Hepatocyte (in vitro differentiated cells): ENCODE measurements at places on chromosomes 3 and 15.

DNA sequence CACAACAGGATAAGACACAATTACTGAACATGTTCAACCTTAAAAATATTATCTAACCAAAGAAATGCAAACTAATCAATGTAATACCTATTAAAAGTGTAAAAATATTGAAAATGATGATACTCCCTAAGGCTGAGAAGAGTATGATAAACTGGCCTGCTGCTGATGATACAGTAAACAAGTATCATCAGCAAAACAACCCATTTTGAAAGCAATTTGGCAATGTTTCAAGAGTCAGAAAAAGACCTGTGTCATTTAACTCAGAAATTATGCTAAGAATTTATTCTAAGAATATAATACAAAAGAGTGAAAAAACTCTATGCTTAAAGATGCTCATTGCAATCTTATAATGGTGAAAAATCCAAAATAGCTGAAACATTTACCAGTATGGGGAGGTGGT is 22.1 kb downstream of the CCDC191 start:
- no peak for DNase-seq

DNA sequence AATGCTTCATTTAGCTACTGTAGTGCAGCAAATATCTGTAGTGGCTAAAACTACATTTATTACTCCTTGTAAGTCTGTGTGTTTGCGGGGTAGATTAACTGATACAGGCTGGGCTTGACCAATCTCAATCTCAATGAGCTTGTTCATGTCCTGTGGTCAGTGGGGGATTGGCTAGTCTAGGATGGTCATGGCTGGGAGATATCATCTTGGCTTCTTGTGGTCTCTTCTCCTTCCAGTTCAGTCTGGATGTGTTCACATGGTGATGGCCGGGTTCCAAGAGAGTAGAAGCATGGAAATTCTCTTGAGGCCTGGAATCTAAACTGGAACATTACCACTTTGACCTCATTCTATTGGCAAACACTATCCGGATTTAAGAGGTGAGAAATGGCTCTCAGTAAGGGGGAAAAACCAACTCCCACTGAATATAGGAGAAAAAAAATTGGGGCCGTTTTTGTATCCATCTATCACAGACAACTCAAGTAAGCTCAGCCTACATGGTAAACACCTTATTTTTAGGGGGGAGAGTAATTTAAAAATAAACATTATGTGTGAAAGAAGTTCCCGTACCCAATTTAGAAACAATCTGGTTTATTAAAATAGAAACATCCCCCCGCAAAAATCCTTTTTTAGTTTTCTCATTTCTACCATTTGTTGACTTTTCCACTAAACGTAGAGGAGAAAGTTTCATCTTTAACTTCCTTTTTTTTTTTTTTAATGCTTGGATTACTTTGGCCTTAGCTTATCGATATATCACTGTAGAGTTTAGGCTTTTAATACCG is 284.9 kb upstream of the TBC1D5 start:
- no peak for DNase-seq

DNA sequence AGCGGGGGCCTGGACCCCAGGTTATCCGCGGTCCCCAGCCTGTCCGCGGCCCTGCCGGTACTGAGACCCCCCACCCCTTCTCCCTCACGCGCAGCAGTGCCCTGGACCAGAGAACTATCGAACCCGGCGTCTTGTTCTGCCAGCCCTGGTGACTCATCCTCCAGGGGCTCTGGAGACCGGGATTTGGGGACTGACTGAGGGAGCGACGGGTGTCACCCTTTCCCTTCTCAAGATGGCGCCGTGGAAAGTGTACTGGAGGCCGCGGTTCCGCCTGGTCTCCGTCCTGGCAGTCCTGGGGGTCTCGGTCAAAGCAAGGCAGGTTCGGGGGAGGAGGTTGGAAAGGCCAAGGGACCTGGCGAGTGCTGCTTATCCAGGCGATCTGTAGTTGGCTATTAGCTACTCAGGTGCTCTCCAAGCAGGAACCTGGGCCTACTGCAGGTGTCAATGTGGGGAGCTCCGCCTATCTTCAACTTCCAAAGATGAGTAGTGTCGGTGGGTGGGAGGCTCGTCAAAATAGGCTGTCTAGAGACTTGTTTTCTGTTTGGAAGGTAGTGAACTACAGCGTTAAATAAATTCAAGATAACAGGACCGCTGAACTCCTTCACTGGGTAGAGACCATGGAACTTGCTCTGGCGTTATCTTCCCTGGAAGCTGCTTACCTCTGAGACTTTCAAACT is 790 bp downstream of the RAB5A start:
- DNase-seq: peak; percentile 69

- DNase-seq: no peak
These were observed 103.8 kb downstream of the THSD4 start for GRCh38 chr15:71219101-71219500.

DNA sequence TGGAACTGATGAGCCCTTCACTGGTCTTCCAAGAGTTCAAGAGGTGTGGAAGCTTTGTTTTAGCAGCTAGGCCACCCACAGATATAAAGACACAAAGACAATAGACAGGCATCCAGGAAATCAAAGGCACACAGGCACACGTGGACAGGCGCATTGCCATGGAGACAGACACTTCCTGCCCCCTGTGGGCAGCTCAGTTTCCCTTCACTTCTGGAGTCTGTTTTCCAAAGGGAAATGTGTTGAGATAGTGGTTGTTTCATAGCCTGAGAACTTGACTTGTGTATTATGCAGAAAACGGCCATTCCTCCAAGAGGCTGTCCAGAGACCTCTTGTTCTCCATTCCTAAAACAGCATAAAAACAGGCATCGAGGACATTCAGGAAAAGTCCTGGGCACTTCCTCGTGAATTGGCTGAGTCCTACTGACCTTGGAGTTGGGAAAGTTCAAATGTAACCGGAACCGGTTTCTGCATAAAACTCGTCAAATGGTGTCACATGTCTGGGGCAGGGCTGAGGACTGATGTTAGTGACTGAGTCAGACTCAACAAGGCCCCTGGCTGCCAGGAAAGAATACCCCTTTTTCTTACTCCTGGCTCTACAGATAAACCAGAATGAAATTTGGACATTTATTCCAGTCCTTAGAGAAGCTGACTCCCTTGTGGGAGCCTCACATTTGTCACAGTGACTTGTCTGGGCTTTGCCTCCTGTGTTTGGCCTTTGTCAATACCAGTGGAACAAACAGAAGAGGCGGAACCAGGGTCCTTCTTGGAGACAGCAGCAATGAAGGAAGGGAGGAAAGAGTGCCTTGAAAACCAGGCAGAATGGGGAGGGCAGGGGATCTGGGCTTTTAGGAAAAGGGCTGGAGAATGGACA is 1.3 kb downstream of the ALPK3 start:
- DNase-seq: peak; percentile 80

DNA sequence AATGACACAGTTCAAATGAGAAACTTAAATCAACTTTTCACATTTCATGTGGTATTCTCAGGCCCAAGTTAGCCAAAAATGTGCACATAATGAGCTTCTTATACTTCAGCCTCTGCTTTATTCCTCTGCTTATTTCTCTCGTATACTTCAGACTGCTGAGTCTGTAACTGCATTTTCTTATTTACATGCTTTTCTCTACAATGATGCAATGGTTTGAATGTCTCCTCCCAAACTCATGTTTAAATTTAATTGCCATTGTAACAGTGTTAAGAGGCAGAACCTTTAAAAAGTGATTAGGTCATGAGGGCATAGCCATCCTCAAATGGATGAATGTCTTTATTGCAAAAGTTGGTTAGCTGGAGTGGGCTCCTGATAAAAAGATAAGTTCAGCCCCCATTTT is 184.2 kb downstream of the SUCLG2 start:
- no peak for DNase-seq

DNA sequence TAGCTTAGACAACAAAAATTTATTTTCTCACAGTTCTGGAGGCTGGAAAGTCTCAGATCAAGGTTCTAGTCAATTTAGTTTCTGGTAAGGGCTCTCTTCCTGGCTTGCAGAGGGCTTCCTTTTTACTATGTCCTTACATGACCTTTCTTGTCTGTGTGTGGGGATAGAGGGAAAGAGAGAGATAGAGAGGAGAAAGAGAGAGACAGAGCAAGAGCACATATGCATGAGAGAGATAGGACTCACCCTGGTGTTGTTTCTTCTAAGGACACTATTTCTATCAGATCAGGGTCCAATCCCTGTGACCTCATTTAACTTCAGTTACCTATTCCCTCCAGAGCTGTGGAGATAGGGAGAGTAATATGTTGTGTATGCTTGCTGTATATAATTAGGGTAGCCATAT is 44.9 kb upstream of the TEX9 start:
- no peak for DNase-seq

DNA sequence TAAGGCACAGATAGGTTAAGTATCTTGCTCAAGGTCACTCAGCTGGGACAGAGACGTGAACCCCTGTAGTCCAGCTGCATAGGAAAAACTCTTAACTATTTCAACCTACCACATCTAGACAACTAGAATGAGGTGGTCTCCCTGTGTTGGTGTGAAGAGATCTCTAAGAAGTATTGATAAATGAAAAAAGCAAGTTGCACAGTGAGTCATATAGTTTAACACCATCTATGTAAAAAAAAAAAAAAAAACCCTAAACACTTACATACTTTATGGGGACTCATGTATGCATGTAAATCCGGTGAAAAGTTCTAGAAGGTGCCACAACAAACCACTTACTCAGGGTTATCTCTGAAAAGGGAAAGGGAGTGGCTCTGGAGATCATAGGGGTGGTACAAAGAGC is 185.5 kb downstream of the SATB1 start:
- DNase-seq: no peak

- DNase-seq: no peak
These were observed 683 bp upstream of the CPEB1 start for GRCh38 chr15:82647835-82648256.

DNA sequence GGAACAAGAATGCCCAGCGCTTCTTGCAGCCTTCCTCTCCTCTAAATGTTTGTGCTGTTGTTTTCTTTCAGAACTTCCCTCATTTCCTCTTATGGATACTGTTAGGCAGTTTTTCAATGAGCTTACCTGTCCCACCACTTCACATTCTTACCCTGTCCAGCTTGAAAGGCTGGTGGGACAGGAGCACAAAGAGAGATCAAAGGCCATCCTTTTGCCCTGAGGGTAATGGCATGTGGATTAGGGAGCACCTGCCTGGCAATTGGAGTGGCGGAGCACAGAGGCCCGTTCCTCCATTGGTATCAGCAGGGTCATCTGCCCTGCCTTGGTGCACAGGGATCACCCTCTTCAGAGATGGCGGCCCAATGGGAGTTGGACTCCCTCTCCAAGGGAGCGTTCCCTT is 170.1 kb upstream of the UBE3A start:
- no peak for DNase-seq

DNA sequence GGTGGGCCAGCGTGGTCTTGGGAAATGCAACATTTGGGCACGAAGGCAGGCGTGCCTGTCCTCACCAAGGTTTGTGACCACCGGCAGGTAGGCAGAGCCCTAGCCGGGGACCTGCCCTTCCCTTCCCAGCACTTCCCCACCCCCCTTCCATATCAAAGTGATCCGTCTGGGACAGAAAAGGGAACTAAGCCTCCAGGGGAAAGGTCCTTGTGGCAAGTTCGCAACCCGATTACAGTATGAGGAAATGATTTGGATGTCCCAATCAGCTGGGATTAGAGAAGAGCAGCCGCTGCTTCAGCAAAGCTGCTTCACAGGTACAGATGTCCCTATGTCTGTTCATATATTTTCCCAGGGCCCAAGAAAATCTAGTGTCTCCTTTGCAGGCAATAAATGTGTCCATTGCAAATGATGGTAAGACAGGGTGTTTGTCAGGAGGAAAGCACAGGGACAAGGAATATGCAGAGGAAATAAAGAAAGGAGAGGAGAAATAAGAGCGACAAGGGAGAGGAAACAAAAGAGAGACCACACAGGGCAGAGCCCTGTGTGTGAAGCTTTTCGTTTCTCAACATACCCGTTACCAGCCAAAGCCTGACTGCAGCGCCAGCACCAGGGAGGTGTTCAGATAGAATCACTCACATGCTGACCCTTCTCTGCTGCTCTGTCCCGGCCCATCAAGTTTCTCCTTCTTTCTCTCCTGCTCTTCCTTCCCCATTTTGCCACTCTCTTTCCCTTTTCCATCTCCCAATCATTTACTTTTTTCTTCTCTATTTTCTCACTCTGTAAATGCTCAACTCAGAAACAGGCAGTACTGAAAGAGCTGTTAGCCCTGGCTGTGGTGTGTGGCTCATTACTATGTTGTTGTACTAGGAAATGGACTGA is 17.4 kb upstream of the SECISBP2L start:
- DNase-seq: no peak

DNA sequence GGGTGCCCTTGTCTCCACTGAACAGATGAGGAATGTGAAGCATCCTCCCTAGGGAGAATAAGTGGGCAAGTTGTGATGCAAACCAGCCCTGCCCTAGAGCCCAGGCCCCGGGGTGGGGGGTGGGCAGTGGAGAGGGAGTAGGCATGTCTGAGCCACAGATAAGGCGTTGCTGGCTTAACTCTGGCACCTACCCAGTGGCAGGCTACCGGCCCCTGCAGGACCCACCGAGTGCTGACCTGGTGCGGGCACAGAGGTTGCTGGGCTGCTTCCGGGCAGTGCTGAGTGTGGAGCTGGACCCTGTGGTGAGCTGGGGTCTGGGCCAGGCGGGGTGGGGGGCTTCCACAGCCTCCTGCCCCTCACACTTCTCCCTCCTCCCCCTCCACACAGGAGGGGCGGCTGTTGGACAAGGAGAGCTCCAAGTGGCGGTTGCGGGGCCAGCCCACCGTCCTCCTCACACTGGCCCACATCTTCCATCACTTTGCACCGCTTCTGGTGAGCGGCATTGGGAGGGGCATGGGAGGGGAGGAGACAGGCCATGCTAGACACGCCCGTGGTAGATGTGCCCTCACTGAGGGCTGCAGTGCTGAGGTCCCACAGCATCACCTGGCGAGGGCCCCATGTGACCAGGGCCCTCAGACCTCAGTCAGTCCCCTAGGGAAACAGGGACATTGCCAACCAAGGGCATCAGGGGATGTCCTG is 10.1 kb downstream of the RNF123 start:
- DNase-seq: no peak

- no peak for DNase-seq
These were observed 30.4 kb downstream of the TMEM212 start for GRCh38 chr3:171873580-171873979.

- DNase-seq: no peak
These were observed 481.9 kb upstream of the CNTN4 start for GRCh38 chr3:1616744-1617143.

- no peak for DNase-seq
These were observed 98.6 kb downstream of the FBLN2 start for GRCh38 chr3:13647298-13648059.

DNA sequence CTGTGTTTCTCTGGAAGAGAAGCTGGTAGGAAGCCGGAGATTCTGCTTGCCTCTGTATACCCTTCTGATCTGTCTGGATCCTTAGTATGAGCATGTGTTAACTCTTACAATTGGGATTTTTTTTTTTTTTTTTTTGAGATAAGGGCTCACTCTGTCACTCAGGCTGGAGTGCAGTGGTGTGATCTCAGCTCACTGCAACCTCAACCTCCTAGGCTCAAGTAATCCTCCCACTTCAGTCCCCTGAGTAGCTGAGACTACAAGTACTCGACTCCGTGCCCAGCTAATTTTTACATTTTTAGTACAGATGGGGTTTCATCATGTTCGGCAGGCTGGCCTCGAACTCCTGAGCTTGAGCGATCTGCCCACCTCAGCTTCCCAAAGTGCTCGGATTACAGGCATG is 44.5 kb downstream of the RPN1 start:
- no peak for DNase-seq
